ENCODE measurements at places on chromosomes 16 and 17. TPM values are rescaled to one million over a fixed set of nuclear protein-coding genes. Genes with fewer than 3 reads are reported as not detected.

GRCh38 chr16:80085606-80086005 is 455.2 kb upstream of the DYNLRB2 start:
- DNase-seq = no peak

DNA sequence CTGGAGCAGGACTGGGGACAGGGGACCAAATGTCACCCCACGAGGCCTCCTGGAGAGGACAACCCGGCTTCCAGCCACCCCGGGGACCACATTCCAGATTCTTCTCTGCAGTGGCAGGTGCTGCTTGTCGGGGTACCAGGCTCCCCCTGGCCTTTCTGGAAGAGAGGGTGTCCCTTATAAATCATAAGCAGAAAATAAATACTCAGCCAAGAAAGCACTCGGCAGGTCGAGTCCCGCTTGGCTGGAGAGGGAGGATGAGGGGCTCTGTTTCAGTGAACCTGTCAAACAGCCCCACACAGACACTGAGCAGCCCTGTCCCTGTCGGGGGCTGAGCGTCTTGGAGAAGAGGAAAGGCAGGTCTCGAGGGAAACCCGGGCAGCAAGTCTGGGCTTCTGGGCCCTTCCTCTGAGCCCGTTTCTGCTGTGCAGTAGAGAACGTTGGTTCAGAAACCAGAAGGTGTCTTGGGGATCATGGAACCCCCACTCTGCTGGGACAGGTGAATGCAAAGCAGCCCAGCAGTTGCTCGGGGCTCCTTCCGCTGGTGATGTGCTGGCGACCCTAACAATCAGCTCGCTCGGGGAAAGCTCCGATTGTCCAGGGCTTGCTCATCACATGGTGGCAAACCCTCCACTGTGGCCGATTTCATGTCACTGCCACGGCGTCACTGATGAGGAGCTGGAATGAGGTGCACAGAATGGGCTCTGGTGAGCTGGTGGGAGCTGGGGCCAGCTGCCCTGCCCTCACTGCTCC is 36.6 kb downstream of the COX4I1 start:
- no peak for DNase-seq

- DNase-seq = no peak
Observed at GRCh38 chr17:55238931-55239297, 25.8 kb upstream of the HLF start.

DNA sequence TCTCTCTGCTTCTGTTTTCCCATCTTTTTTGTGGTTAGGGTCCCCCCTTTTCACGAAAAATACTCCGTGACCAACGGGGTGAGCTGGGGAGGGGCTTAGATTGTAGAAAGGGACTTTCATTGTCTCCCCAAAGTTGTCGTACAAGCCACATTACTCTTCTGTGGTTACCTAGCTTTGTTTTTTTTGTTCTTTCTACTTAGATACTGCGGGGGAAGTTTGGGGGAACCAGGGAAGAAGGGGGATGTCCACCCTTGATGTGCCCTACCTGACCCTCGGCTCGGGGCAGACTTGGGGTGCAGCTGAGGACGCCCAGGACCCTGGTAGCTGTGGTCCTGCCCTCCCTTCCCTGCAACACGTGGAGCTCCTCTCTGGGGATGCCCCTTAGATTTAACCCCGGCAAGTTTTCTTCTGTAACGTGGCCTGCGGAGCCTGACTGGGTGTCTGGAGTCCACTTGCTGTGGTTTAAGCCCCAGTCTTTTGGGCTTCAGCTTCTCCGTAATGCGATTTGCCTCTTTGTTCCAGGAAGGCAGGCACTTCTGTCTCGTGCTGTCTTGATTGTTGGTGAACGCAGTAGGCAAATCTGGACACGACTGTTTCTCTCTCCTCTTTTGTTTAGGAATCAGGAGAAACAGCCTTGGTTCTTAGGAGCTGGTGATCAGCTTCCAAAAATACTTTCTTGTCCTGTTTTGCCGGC is 892 bp downstream of the ABCC1 start:
- no peak for DNase-seq

DNA sequence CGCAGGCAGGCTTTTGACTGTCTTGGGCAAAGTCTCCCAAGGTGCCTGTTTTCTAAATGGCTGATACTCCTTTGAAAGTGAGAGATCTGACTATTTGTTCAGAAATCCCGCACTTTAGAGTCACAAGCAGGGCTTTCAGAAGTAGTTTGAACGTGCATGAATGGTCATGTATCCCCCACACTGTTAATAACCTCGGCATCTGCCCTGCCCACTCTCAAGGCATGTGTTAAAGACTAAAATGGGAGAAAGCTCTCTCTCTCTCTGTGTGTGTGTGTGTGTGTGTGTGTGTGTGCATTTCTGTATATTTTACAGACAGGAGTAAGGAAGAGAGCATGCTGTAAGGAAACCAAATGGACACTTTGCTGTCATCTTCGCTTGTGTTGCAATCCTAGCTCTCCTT is 163.7 kb downstream of the MAF start:
- no peak for DNase-seq

DNA sequence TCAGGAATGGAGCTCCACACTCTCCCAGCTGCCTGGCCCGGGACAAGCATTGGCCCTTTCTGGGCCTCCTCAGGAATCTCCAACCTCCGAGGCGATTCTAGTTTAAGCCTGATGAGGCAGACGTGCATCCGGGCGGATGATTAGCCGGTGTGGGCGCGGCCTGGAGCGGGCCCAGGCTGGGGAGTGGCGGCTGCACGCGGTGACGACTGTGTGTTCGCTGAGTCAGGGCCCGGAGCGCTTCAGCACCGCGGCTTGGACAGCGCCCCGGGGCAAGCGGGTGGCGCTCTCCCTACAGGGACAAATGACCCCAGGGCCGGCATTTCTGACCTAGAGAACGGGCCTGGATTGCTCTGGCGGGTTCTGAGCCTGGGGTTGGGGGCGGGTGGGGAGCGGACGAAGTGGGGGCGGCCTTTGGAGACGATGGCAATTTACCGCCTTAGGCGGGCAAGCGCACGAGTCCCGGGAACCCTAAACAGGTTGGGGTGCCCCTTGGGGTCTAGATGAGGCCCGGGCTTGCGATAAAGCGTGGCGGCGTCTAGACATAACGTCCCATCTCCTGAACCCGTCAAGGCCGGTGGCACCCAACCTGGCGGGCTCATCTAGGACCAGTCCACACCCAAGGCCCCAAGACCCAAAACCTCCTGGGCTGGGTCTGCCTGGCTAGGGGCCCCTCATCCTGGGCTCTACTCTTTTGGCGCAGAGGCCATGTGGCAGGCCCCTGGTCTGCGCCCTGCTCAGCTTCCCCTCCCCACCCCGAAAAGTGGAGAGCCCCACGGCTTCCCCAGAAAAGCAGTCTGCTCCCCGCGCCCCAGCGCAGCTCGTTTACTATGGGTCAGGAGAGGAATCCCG is 22.3 kb upstream of the ZNHIT3 start:
- peak; percentile 85 for DNase-seq

- no peak for DNase-seq
Observed at GRCh38 chr17:50519141-50519834, 11.0 kb downstream of the MYCBPAP start.

- DNase-seq = no peak
Observed at GRCh38 chr17:62749926-62750325, 58.2 kb downstream of the MARCHF10 start.

DNA sequence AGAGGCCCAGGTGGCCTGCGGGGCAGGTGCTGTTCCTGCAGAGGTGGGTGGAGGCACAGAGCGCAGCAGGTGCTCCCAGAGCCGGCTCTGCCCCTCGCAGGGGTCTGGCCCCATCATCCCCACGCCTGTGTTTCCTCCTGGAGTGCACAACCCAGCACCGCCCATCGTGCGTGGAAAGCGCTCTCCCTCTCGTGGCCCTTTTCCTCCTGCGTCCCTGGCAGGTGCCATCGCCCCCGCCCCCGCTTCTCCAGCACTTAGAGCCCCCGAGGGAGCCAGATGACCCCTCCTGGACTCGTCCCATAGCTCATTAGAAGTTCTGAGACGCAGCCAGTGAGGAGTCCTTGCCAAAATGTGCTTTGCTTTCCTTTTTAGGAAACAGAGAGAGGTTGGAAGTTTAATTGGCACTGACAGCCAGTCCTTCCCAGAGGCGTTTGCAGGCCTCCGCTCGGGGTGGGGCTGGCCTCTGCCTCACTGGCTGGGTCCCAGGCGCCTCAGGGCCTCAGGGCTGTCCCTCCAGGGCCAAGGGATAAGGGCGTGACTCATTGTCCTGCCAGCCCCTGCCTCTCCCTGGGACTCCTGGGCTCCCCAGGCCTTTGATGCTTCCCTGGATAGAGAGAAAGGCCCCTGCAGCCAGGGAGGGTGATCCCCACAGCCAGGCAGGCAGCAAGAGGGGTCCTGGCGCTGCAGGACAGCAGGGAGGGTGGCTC is 32.2 kb upstream of the CHMP6 start:
- no peak for DNase-seq

GRCh38 chr16:51271156-51271701 is 120.2 kb upstream of the SALL1 start:
- DNase-seq = no peak

DNA sequence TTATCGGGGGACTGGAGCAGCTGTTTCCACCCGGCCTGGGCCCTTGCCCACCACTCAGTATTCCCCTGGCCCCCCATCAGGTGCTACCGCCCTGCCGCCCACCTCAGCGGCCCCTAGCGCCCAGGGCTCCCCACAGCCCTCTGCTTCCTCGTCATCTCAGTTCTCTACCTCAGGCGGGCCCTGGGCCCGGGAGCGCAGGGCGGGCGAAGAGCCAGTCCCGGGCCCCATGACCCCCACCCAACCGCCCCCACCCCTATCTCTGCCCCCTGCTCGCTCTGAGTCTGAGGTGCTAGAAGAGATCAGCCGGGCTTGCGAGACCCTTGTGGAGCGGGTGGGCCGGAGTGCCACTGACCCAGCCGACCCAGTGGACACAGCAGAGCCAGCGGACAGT is 6.1 kb upstream of the TMEM88 start:
- DNase-seq = no peak

GRCh38 chr17:77691216-77692085 is 267.1 kb upstream of the TNRC6C start:
- no peak for DNase-seq

- DNase-seq = peak; percentile 61
Observed at GRCh38 chr17:30093463-30094147, 23.0 kb upstream of the NSRP1 start.

- no peak for DNase-seq
Observed at GRCh38 chr17:50255766-50256635, 18.3 kb upstream of the TMEM92 start.

DNA sequence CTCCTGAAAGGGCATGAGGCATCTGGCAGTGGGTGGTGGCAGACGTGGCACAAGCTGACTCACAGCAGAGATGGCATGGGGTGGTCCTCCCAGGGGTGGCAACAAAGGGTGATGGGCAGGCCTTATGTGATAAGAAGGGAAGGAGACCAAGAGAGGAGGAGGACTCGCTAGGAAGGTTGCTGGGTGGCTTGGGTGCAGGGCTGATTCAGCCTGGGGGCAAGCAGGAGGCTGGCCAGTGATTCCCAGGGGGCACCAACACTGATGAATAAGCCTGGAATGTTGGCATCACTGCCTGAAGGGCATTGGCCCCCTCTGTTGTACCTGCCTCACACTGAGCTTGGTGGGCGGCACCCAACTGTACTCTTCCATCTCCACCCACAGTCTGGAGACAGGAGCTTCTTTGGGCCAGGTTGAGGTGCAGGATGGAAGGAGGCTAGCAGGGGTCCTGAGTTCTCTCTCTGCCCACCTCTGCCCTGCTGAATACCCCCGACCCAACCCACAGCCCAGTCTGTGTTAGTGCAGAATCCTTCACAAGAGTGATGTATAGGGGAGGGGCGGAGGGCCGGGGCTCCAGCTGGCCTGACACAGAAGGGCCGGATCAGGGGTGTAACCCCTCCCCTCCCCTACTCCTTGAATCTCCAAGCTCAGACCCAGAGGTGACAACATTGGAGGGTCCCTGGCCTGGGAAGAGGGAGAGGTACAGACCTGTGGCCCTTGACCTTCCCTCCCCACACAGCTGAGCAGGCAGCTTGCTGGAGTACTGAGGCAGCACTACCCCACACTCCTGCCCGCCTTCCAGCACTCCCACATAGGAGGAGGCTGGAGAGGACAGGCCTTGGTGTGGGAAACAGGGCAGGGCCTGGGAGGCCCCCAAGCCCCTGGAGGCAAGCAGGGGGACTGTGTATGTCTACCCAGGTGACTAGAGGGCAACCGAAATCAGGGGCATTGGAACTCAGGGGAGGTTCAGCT is 2.6 kb downstream of the STAC2 start:
- no peak for DNase-seq

- DNase-seq = no peak
Observed at GRCh38 chr17:14310605-14311004, 9.7 kb downstream of the HS3ST3B1 start.

DNA sequence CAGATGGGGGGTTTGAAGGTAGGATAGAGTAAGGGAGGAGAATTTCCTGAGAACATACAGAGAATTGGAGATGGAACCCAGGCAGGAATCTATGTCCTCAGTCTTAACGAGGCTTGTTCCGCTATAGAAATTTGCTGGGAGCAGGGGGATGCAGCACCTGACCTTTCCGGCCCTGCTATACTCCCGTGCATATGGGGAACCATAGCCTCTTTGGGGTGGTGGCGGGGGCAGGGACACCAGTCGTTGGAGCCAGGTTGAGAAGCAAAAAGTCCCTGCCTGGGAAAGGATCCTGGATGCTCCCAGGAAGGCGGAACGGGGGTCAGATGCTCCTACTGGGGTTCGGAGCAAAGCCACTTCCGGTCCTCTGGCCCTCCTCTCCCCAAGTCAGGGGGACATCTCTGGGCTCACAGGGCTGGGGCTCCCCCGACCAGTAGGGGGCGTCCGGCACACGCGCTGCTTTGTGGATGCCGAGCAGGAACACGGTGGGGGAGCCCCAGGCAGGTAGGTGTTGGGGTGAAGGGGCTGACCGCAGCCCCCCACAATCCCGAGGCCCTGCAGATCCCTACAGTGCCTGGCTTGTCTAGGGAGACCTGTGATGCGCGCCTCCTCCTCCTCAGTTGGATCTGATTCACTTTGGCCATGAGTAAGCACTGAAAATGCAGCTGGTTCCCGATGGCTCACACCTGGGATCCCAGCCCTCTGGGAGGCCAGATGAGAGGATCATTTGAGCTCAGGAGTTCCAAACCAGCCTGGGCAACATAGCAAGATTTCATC is 15.5 kb upstream of the TFAP4 start:
- DNase-seq = no peak

GRCh38 chr17:50386510-50386909 is 10.8 kb downstream of the LRRC59 start:
- no peak for DNase-seq

Gene C17orf50
- polyA plus RNA-seq = not detected

Gene ANKFN1
- polyA plus RNA-seq = 0.94 TPM

Gene CDK5R1
- polyA plus RNA-seq = 5.0 TPM

Gene KRT12
- polyA plus RNA-seq = not detected

Gene NXPH3
- 1.2 TPM for polyA plus RNA-seq

Gene ABCC6
- polyA plus RNA-seq = 21.2 TPM

Gene OSGIN1
- polyA plus RNA-seq = 1.0 TPM

Gene ITGAD
- 0.46 TPM for polyA plus RNA-seq

Gene CLDN7
- 67.5 TPM for polyA plus RNA-seq

Gene TEX14
- polyA plus RNA-seq = 0.63 TPM

Data from renal pelvis (tissue), 12 donors.